Chondrocyte (in vitro differentiated cells): ENCODE measurements at places on chromosomes 12 and 14. TPM values are rescaled to one million over a fixed set of nuclear protein-coding genes. Genes with fewer than 3 reads are reported as not detected.
A peak's percentile ranks its signal among the peaks of the same experiment; 100 is the strongest.

DNA sequence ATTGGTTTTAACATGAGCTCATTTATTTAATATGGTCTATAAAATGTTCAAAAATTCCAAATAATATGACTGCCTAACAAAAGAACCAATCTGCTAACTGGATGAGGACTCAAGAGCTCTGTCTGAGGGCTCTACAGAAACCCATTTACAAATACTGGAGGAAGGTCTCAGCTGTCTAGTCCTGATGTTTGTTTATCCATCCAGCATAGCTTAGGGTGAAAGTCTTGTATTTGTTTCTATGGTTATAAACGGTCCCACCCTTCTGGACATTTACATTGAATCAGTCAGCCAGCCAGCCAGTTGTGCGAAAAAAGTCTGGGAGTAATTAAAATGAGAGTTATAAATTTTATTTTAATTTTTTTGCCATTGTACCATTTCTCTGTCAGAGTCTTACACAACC lies 220.7 kb downstream of the BMP4 start:
- DNase-seq, result no peak

KRT84 gene
- not detected in 3 replicates for total RNA-seq

- no peak for DNase-seq
Measured at GRCh38 chr12:93502802-93503623, 35.7 kb downstream of the MRPL42 start.

DNA sequence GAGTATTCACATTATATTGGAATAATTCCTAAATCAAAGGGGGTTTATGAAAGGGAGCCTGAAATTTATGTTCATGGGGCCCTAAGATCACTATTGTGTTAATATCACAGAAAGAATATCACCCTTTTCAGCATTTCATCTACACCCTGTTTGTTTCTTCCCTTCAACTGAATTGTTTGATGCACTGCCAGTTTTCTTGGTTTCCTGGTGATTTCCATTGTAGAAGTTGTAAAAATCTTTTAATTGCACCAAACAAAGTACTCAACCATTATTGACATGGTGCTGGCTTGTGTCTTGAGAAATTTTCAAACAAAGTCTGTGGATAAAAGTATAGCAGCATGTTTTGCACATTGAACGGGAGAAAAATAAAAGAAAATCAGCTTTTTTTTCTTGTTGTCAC lies 154.8 kb upstream of the PRKD1 start:
- DNase-seq, result no peak

GRCh38 chr14:90985601-90986242 lies 74.7 kb downstream of the RPS6KA5 start:
- no peak for DNase-seq

GRCh38 chr12:129848876-129849275 lies 54.9 kb downstream of the TMEM132D start:
- DNase-seq, result no peak

- no peak for DNase-seq
Measured at GRCh38 chr14:31078766-31079165, 52.6 kb upstream of the STRN3 start.

DNA sequence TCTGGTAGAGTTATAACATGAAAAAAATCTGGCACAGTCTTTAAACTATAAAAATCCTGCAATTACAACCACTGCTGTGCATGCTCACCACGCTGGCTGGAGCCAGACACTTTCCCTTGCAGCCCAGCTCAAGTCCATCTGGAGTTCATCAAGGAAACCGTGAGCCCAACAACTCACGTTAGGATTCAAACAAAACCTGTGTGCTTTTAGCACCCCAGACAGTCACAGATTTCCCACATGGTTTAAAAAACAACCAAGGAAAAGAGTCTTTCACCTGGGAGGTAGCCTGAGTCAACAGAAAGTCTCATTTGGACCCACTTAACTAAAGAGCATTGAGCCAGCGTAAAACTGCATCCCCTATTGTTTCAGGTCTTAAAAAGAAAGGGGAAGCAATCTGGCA lies 4.7 kb downstream of the LRIG3 start:
- DNase-seq, result no peak

C12orf54 gene
- not detected in 3 replicates for total RNA-seq

DNA sequence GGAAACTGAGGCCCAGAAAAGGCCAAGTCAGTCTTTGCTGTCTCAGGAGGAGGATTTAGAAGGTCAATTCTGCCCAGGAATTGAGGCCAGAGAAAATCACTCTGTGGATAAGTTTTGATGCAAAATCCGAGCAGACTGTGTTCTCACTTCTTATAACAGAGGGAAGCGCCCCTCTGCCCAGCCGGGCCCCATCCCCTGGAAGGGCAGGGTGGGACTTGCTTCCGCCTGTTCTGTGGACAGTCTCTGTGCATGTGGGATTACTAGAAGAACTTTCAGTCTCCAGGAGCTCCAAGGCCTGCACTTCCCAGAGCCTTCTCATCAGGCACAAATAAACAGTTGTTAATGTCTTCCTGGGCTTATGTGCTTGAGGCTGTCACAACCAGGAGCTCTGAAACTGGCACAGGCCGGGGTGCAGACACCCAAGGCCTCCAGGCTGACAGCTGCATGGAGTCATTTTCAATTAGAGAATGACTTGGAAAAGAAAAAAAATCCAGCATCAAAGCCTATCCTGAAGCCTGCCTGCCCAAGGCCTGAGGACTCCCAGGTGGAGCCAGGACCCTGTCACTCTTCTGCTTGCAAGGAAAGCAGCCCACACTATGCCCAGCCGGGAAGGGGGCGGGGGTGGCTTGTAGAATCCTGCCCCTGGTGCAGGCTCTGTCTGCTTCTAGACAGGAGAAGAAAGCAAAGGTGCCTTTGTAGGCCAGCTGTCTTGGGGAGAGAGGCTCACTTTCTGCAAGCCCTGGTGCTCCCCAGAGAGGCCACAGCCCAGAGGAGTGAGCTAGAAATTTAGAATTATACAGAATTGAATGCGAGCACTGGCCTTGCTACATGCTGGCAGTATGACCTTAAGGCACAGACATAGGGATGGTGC lies 84.7 kb downstream of the NTF3 start:
- DNase-seq, result no peak

GLIPR1 gene
- 71.3 to 123 TPM (median 119 TPM) in 3 replicates for total RNA-seq

- DNase-seq, result peak; percentile 97
Measured at GRCh38 chr12:98418357-98419075, 96.9 kb upstream of the TMPO start.

DNA sequence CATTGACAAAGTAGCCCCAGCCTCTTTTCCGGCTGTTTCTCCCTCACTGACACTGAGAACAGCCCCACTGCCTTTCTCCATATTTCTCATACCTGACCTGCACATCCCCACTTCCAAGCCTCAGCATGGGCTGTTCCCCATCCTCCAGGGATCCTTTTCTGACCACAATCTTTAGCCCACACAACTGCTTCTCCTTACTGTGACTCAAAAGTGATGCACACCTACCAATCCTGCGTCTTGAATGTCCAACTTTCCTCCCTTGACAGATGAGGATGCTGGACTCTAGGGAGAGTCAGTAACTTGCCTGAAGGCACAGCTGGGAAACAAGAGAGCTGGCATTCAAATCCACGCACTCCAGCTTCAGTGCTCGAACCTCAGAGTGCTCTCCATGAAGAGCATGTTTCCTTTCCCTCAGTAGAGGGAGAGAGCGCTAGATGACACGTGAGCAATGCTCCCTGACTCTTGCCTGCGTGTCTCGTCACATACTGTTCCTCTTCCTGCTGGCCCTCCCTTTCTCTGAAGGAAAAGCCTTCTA lies 75.6 kb downstream of the NTF3 start:
- DNase-seq, result no peak

P2RX7 gene
- 0.39 to 1.00 TPM (median 0.47 TPM) in 3 replicates for total RNA-seq

- DNase-seq, result no peak
Measured at GRCh38 chr14:22479132-22479531, 109.9 kb downstream of the DAD1 start.
